Naive thymus-derived CD8-positive, alpha-beta T cell (primary cell): ENCODE measurements at places on chromosomes 7 and 10. TPM values are rescaled to one million over a fixed set of nuclear protein-coding genes. Genes with fewer than 3 reads are reported as not detected.

RASA4 gene
- 60.9 TPM for total RNA-seq

MINDY4 gene
- 1.5 TPM for total RNA-seq

- DNase-seq: no peak
- H3K36me3 ChIP-seq: no peaks in the 10 kb centered on the region
- H3K4me1 ChIP-seq: peaks cover 43% of the 10 kb centered on the region
- H3K27me3 ChIP-seq: peaks cover 65% of the 10 kb centered on the region
- peak overlapping the region; percentile 88 for H3K27ac ChIP-seq
- H3K4me3 ChIP-seq: peak overlapping the region; percentile 52
Observed at GRCh38 chr7:27166531-27167505, 1.5 kb upstream of the HOXA9 start.

DNA sequence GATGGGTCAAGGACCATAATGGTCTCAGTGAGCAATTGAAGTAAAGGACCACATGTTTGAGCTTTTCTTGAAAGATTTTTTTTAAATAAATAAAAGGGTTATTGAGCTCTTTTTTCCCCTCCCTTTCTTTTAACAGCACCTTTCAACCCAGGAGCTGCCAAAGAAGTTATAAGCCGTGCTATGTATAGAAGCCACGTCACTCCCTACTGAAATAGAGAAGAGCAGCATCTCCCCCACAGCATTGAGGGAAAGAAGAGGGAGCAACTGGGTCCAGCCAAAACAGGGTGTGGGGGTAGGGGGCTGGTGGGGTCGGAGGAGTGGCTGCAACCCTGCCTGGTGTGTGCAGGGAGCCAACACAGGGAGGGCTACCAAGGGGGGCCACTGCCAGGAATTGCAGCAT, 227.2 kb downstream of the PLXNA4 start:
- H3K4me3 ChIP-seq: no peak overlapping the region
- no peak overlapping the region for H3K27ac ChIP-seq
- H3K27me3 ChIP-seq: peaks cover 26% of the 10 kb centered on the region

GRCh38 chr10:129307141-129307540, 159.9 kb upstream of the MGMT start:
- H3K36me3 ChIP-seq: no peaks in the 10 kb centered on the region
- no peak overlapping the region for H3K27ac ChIP-seq
- H3K27me3 ChIP-seq: no peaks in the 10 kb centered on the region
- H3K4me3 ChIP-seq: no peak overlapping the region
- DNase-seq: no peak
